Heart right ventricle (tissue), 16 donors: ENCODE measurements at places on chromosomes 16 and 17. TPM values are rescaled to one million over a fixed set of nuclear protein-coding genes. Genes with fewer than 3 reads are reported as not detected.

DNA sequence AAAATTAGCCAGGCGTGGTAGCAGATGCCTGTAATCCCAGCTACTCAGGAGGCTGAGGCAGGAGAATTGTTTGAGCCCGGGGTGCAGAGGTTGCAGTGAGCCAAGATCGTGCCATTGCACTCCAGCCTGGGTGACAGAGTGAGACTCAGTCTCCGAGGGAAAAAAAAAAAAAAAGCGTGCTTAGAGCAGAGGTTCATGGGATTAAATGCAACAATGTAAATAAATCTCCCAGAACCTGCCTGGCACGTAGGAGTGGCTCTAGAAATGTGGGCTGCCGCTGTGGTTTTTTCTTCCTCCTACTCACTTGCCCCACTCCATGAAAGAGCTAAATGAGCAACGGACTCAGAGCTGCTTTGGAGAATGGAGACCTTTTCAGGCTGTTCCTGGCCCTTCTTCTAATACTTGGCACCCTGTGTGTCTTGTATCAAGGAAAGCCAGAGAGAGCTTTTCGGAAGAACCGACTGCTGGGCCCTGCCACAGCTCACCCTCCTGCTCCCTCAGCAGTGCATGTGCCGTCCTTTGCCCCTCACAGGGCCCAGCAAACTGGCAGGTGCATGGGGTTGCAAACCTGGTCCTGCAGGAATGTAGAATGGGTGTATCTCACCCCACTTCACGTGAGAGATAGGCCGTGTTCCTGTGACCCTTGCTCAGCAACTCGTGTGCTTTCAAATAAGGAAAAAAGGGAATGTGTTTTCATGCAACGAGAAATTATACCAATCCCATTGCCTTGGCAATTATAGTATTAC is 52.0 kb downstream of the LDHD start:
- no peaks in the 10 kb centered on the region for H3K27me3 ChIP-seq
- H3K27ac ChIP-seq: no peak overlapping the region
- DNase-seq: no peak
- peaks cover 16% of the 10 kb centered on the region for H3K4me1 ChIP-seq

- peaks cover 6% of the 10 kb centered on the region for H3K4me1 ChIP-seq
- no peak for DNase-seq
- no peak overlapping the region for H3K27ac ChIP-seq
- H3K36me3 ChIP-seq: no peaks in the 10 kb centered on the region
- H3K4me3 ChIP-seq: no peak overlapping the region
- H3K27me3 ChIP-seq: no peaks in the 10 kb centered on the region
These were observed 6.0 kb upstream of the EVPL start for GRCh38 chr17:76033139-76033538.

DNA sequence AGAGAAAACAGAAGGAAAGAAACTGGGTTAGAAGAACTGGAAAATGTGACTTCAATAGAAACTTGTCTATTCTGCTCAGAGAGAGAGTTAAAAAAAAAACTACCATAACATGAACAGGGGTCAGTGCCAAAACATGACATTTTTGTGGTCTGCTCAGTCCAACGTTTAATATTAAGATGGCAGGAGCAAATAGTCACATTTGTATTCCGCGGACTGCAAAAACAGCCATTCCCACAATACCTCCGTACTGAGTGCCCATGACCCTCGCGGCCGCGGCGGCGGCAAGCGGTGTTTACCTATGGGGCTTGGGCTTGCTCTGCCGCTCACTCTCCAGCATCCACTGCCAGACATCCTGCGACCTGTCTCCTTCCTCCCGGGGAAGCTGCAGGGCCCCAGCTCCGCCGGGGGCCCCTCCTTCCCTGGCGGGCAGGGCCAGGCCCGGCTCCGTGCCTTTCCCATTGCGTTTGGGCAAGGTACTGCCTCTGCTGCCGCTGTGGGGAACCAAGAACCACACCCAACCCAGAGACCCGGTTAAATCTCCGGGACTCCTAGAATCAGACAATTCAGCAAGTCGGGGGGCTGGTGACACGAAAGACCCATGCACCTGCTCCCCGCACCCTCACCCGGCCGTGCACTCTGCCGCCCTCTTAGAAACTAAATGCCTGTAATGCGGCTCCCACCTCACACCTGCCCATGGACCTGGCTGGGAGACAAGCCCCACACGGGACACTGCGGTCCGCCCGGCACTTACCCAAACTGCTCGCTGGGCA is 24.7 kb downstream of the AXIN2 start:
- H3K36me3 ChIP-seq: peaks cover 16% of the 10 kb centered on the region
- H3K27ac ChIP-seq: no peak overlapping the region
- DNase-seq: no peak
- H3K4me3 ChIP-seq: no peak overlapping the region
- H3K4me1 ChIP-seq: peaks cover 9% of the 10 kb centered on the region

Gene TRPV3
- 1.4 TPM for total RNA-seq

DNA sequence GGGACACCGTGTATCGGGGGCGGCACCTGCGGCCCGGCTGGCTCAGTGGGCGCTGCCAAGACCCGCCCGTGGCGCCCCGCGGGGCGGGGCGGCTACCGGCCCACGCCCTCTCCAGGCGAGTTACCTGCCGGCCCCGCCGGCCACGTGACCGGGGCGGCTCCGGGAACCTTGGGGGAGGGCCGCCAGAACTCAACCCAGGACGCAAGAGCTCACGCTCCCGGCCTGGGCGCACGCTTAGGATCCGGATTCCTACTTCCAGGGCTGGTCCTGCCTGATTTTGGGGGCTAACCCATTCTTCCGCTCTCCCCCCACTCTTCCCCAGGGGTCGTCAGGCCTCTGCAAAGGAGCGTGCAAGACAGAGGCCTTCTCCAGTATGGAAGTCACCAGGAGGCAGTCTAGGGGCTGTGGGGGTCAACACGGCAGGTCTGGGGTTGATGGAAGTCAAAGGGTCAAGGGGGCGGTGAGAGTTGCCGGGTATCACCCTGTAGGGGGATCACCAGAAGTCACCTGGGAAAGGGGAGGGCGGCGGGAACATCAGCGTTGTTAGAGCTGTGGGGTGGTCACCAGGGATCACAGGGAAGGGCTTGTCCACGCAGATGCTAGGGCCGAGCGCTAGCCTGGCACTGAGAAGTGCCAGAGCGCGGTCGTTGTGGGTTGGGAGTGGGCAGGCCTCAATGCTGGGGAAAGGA is 354 bp upstream of the ESRP2 start:
- H3K36me3 ChIP-seq: peaks cover 5% of the 10 kb centered on the region
- no peaks in the 10 kb centered on the region for H3K27me3 ChIP-seq
- H3K27ac ChIP-seq: no peak overlapping the region
- H3K4me1 ChIP-seq: peaks cover 43% of the 10 kb centered on the region
- H3K4me3 ChIP-seq: peak overlapping the region; percentile 67

Gene TBC1D26
- total RNA-seq: not detected

Gene RUNDC3A
- total RNA-seq: 1.5 TPM
